ENCODE measurements at places on chromosomes 5 and 9.

DNA sequence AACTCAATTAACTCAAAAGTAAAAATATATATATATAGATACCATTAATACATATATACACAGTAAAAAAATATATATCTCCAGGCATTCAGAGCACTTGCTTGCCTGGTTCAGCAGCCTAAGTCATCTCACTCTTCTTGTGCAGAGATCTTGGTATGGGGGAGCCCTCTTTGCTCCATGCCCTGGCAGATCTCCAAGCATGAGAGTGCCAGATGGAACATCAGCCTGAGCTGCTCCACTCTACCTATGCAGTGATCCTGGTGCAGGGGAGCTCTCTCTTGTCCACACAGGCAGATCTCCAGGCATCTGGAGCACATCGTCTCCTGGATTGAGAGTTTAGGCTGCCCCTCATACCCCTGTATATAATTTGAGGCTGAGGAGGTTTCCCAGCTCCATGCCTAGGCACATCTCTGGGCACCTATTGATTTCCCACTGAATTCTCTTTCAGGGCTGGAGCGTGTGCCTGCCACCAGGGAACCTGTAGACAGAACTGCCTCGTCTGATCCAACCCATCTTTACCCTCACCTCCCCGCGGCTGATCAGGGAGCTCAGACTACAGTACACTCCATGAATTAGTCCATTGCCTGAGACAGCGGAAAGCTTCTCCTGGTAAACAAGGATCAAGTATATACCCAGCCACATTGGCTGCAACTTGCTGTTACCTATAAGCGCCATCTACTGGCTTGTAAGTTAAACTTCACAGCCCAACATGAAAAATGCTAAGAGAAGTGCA lies 342.4 kb upstream of the GRIA1 start:
- DNase-seq, result peak; percentile 55

DNA sequence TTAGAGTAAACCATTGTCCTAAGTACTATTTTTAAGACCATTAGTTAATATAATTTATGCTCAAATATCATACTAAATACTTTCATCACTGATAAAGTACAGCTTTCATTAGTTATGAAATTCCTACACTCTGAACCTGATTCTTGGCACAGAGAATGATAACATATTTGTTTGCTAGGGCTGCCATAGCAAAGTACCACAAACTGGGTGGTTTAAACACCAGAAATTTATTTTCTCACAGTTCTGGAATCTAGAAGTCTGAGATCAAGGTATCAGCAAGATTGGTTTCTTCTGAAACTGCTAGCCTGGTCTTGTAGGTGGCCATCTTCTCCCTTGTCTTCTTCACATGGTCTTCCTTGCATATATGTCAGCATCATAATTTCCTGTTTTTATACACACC lies 608.4 kb downstream of the TLE1 start:
- DNase-seq, result no peak

- DNase-seq, result no peak
Measured at GRCh38 chr5:95759005-95759404, 27.9 kb downstream of the RHOBTB3 start.

DNA sequence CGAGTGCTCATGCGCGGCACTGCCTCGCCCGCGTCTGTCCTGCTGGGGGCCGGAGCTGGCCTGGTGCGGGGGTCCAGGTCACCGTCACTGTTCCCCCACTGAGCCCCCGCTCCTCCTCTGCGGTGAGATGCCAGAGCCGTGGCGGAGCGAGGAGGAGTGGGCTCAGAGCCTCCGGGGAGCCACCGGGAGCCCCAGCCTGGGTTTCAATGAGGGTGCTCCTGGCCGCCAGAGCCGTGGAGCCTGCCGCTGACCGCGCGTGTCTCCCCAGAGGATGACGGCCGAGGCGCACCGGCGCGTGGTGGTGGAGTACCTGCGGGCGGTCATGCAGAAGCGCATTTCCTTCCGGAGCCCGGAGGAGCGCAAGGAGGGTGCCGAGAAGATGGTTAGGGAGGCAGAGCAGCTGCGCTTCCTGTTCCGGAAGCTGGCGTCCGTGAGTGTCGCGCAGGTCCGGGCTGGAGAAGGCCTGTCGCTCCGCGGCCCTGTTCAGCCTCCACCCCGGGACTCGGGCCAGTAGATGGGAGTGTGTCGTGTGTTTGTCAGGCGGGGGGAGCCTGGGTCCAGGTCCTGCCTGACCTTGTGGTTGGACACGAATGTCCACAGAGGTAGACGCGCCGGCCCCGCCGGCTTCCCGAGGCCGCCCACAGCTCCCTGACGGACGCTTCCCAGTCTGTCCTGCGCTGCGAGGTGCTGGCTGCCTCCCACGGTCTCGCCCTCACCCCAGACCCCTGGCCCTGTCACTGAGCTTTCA lies 22.0 kb downstream of the EXOC3 start:
- DNase-seq, result no peak

DNA sequence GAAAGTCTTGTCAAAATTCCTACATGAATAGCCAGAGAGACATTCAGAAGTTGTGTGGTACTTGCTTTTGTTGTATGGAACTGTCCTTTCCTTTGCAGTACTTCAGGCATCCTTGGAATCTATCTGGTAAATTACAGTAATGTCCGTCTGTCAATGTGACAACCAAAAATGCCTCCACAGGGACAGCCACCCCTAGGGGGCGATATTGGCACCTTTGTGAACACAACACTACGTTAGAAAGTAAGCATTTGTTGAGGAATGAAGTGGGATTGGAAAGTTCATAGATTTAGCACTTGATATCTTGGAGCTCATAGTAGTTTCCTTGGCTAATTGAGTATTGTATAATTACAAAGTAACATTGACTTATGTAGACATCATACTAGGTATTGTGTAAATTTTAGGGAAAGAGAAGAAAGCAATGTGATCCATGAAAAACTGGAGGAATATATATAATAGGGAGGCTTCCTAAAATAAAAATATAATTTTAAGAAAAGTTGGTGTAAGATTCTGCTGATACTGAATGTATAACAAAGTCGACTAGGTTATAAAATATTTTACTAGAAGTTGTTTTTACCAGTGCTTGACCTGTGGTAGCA lies 32.7 kb downstream of the TMEFF1 start:
- peak; percentile 65 for DNase-seq
